AG09319 (cell line): ENCODE measurements at places on chromosomes 12 and 14.

DNA sequence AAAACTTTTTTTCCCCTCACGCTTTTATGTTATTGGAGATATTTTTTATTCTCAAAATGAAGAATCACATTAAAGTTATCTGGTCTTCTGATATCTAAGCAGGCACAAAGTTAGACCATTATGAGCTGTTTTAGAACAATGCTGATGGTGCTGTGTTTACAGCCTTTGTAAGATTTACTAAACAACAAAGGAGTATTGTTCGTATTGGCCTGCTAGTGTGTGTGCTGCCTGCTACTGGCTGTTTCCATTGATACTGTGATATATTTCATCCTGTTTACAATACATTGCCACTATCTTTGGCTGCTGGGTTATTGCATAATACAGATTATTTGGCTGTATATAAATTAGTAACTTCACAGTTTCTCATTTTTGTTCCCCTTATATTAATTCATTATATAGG is 220.8 kb downstream of the ITPR2 start:
- no peak for DNase-seq

DNA sequence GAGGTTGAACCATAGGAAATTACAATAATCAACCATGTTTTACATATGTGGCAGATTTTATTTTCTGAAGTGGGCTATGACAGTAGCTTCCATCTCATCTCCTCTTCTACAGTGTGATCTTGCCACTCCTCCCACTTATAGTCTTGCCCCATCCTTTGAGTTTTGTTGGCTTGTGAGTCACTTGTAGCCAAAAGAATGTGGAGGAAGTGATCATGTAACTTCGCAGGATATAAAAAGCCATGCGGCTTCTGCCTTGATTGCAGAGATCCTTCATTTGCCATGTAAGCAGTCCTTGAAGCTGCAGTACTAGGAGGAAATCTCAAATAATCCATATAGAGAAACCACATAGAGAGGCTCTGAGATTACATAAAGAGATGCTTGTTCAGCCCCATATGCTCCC is 13.7 kb upstream of the ZNF84 start:
- DNase-seq, result no peak

DNA sequence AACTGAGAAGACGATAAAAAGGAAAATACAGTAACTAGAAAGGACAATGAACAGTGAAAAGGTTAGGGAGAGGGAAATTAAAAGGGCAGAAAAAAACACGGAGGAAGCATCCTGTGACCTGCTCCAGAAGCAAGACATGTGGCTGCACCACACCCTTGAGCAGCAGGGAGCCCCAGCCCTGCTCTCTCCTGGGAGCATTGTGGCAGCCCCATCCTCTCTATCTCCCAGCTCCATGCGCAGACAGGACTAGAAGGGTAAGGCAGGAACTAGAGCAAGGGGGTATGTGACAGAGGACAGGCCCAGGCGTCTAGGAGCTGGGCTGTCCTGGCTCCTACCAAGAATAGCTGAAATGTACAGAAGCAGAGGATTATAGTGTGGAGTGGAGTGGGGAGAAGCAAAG is 38.6 kb upstream of the SMUG1 start:
- DNase-seq, result no peak

DNA sequence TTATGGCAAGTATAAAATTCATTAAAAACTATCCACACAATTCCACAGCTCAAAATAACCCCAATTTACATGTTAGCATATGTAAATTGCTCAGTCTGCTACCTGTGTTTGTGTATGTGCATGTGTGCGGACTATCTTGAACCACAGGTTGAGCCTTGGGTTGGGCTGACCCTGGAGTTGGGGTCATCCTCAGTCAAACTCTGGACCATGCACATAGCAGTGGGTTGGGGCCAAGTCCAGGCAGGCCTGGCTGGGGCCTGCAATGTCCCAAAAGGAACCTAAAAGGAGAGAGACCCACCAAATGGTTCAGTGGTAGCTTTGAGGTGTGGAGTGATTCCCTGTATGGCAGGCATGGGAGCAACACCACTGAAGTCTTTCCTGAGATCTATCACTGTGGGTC is 156.1 kb downstream of the FOXN3 start:
- DNase-seq, result no peak

DNA sequence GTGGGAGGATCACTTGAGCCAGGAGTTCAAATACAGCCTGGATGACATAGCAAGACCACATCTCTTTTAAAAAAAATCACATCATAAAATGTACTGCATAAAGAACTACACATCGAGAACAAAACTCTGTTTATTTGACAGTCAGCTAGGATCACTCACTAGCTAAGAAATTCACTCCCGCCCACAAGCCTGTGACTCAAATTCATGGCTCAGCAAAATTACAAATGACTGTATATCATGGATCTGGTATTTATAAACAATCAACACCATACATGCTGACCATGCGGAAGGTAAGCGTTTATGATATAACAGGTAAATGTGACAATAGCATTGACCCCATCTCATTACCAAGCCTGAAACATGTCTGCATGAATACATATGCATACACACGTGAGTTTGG is 206.5 kb downstream of the EFCAB11 start:
- DNase-seq, result no peak

DNA sequence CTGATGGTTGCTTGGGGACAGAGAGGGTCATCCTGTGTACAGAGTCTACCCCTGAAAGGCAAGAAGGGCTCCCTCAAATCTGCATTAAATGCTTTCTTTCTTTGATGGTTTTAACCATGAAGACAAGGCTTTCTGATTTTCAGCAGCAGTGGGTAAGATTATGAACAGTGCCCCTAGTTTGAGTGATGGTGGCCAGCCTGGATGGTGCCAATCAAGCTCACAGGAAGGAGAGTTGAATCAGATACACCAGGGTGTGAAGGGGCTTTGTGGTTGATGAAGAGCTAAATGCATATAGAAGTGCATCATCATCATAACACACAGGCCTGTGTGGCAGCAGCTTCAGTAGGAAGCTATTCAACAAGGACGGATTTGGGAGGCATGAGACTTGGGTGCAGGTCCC is 5.7 kb downstream of the KRT85 start:
- DNase-seq, result no peak

DNA sequence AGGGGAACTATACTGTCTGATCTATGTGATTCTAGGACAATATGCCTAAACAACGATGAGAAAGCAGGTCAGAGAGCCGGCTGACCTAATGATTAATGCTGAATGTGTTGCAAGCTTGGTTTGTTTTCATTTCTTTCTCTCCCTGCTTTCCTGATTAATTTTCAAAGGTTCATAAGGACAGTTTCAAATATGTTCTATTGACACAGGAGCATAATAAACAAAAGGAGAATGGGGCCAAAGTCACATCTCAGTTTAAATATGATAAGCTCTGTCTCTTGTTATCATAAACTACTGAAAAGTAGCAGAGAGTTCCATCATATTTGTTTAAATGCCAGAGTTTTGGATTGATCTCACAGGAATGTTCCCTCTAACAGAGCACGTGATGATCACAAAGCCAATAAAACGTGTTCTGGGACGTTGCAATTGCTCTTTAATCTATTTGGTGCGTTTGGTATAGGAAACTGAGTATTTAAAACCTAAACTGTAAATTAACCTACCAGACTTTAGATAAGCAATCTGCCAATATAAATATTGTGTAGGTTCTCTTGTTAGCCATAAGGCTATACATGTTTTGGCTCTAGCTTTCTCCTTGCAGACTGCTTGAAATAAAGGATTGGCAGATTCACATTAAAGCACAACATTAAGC is 3.7 kb upstream of the HSD17B6 start:
- DNase-seq, result no peak

DNA sequence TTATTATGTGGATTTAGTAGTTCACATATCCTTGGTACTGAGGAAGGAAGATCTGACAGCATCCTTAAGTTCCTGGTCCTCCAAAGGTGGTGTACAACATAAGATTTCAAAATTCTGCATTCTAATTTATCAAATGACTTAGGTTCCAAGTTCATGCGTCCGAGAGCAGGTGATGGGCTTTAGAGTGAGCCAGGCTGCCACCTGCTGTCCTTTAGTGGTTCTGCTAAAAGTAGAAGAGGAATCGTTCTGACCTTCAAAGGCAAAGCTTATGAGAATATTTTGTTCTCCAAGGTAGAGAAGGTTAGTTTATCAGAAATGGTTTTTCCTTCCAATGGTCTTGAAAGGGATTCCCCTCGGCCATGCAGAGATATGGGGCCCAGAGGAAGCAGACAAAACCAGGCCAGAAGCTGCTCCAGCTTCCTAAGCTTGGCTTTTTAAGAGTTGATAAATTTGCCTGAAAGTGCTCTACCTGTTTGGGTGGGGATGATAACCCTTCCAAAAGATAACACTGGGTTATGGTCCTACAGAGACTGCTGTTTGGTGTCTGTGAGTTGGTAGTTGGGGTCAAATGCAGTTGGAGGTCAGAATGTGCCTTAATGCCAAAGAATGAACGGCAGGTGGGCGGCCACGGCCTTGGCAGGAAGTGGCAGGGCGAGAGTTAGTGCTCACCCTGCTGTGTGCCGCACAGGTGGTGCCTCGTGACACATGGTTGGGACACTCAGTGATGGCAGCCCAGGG is 29.1 kb upstream of the LRTM2 start:
- DNase-seq, result no peak

DNA sequence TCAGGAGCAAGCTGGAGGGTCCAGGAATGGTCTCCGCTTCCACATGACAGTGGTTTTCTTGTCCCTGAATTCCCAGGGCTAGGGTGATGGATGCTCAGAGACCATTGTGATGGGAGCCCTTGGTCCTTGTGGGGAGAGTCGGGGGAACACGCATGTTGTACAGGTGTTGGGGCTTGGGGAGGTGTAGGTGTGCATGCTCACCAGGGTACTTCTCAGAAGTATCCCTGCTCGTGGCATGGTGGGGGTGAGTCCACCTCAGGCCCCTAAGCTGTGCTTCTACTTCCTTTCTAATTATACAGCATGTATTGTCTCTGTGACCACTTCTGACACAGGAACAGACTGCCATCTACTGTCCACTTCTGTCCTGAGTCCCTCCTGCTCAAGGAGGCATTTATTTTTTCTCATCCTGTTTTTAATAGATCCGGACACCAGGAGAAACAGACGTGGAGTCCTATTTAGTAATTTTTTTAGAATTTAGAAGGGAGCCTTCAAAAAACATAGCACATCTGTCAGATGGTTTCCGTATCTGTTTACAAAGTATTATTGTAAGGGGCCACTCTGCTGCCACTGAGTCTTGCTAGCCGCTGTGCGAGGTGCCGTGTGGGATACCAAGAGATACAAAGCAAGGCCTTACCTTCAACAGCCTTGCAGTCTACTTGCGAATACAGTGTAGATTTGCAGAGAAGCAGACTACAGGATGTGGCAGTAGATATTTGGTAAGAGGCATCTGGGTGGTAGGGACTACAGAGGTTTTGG is 10.5 kb downstream of the NTF3 start:
- DNase-seq, result no peak

DNA sequence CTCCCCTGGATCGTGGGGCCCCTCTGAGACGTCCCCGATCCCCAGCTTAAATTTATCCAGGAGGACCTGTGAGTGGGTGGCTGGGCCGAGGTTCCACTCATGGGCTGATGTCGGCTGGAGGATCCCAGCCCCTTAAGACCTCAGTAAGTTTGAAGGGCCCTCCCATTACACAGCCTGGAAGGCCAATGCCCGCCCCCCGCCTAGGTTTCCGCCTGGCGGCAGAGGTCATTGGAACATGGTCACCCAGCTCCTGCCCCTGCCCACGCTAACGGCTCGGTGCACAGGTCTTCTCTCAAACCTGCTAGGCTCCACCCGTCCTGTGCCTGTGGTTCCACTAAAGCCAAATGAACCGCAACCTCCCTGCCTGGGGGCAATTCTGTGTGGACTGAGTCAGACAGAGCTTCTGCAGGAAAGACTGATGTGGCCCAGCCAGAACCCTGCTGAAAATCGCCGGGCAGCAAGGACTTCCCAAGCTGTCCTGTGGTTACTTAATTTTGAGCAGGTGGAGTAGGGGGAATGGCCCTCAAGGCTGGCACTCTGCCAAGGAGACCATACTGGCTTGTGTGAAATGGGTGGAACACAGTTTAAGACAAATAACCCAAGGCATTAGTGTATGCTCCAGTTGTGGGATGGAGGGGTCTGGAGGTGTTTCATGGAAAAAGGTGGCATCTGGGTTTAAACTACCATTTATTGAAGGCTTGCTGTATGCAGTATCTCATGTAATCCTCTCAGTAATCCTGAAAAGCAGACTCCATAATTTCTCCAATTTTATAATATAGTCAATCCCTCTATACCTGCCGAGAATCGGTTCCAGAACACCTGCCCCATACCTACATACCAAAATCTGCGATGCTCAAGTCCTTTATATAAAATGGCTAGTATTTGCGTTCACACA is 903 bp upstream of the NT5DC3 start:
- DNase-seq, result no peak

DNA sequence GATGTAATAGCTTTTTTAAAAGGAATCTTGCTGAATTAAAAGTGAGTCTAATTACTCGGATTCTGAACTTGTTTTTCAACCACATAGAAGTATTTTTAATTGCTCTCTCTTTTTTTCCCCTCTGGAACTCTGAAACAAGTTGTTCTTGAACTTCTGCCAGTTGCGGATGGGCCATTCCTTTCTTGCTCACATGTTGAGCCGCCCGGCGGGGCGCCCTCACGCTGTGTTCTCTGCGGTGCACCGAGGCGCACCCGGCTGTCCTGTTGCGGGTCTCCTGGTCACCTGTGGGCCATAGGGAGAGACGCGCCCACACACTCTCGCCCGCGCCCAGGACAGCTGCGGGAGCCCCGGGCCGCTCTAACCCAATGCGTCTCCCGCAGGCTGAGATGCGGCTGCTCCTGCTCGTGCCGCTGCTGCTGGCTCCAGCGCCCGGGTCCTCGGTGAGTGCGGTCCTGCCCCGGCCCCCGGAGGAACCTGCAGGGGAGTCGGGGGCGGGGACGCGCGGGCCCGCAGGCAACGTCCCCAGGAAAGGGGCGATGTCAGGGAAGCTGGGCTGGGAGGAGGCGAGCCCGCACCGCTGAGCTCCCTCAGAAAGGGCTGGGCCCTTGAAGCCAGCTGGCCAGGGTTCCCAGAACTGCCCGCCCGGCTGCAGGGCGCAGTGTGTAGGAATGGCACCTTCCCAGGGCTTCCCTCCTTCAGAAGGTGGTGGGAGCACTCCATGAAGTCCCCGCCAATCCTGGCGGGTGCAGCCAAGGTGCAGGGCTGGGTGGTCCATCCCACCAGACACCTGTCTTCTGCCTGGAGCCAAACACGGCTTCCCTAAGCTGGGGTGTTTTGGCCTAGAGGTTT is 2.3 kb downstream of the PAPLN start:
- no peak for DNase-seq

DNA sequence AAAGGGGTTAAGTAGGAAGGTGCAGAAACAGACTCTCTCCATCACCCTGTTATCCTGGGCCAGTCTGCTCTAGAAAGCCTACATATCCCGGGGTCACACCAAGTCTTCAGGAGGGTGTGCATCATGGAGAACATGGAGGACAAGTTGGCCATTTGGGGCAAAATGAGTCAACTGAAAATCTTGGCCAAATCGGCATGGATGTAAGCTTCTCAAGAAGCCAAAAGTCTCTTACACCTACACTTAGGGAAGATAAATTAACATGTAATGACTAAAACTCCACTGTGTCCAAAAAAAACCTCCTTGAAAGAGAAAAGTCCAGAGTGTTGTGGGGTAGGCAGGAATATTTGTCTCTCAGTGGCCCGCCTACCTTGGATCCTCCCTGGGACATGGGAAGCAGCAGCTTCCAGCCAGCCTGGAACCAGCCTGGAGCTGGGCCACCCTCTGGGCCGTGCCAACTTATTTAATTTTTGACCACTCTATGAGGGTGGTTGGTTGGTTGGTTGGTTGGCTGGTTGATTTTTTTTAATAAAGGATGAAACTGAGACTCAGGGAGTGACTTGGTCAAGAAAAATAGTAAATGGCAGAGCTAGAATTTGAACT is 17.9 kb upstream of the TC2N start:
- DNase-seq, result no peak

- no peak for DNase-seq
These were observed 14.2 kb downstream of the ACSS3 start for GRCh38 chr12:81092053-81092452.

GRCh38 chr12:30437616-30438015 is 258.1 kb downstream of the IPO8 start:
- no peak for DNase-seq
